ENCODE measurements at places on chromosomes 3 and 15.

DNA sequence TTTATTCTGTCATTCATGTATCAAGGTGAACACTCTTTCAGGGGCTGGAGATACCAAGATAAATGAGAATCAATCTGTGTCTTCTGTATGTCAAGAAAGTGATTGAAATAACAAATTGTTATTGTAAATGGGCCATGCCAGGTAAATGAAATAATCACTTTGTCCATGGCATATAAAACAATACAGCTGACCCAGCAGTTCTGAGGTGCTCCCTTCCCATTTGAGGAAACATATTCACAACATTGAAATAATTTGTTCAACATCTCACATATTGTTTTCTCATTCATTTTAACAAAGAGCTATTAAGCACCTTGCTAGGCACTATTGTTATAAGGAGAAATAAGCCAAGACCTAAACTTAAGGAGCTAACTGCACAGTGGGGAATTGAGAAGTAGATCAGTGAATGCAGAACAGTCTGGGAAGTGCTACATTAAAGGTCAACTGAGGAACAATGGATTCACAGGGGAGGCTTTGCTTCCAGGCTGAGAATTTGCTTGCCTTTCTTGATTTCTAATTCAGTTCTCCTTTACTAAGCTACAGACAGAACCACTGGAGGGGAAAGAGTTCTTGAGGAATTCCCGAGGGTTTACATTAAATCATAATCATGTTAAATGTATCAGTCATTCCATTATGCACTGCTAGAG lies 806.3 kb upstream of the ARPP21 start:
- no peak for DNase-seq

DNA sequence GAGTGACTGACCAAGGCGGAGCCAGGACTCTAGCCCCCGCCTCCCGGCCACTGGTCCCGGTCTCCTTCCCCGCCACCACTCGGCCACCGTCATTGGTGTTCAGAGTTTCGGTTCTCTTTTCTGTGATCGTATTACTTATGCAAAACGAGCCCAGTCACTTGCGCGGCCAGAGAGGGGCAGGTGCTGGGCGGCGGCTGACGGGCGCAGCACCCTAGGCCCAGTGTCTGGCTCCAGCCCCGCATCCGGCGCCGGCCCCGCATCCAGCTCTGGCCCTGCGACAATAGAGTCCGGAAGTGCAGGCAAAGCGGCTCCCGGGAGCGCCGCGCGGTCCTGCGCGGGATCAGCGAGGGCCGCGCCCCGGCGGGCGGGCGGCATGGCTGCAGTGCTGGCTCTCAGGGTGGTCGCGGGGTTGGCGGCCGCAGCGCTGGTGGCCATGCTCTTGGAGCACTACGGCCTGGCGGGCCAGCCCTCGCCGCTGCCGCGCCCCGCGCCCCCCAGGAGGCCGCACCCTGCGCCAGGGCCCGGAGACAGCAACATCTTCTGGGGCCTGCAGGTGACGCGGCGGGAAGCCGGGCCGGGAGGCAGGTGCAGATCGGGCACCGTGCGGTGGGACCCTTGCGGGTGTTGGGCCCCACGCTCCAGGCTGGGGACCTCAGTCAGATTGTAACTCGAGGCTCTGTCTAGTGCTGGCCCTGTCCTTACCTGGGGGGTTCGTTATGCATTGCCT lies at the start of gene TMEM62:
TSS of gene TMEM62 (plus strand) at position 157 of the 727 bp plus-strand sequence. CDS start at position 374, 217 bp downstream.
- DNase-seq = peak; percentile 37

GRCh38 chr3:69178838-69179739 lies 56.7 kb upstream of the LMOD3 start:
- DNase-seq = no peak

DNA sequence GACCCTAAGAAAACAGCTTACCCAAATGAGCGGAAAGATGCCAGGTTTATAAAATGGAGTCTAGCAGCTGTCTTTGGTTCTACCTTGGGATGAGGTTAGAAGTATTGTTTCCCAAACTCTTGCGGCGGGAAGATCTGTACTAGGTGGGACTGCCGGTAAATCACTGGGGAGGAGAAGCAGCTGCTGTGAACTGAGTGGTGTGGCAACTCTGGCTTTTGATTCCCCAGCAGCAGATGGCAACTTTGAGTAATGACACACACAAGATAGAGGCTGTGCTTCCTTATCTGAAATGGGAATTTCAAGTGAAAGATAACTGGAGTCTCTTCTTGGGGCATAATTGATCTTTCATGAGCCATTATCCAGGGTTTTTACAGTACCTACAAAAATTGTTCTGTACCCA lies 184.9 kb downstream of the ATG7 start:
- DNase-seq = no peak

DNA sequence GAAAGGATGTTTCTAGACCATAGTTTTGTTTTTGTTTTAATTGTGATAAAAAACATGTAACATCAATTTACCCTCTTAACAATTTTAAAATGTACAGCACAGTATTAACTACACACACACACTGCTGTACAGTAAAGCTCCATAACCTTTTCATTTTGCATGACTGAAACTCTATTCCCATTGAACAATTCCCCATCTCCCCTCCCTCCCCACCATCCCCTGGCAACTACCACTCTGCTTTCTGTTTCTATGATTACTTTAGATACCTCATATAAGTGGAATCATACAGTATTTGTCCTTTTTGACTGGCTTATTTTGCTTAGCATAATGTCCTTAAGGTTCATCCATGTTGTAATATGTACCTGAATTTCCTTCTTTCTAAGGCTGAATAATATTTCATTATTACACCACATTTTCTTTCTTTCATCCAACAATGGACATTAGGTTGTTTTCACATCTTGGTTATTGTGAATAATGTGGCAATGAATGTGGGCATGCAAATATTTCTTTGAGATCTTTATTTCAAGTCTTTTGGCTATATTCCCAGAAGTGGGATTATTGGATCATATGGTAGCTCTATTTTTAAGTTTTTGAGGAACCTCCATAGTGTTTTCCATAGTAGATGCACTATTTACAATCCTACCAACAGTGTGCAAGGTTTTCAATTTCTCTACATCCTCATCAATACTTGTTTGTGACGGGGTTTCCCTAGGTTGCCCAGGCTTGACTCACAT lies 10.7 kb downstream of the CHST14 start:
- DNase-seq = no peak

- DNase-seq = no peak
Observed at GRCh38 chr15:45441686-45442085, 63.3 kb upstream of the GATM start.

GRCh38 chr3:1442271-1442670 lies 349.4 kb downstream of the CNTN6 start:
- no peak for DNase-seq

GRCh38 chr3:27677565-27677964 lies 44.6 kb downstream of the EOMES start:
- no peak for DNase-seq

GRCh38 chr15:22253676-22254408 lies 173.5 kb downstream of the OR4M2 start:
- no peak for DNase-seq

All from activated T-helper 9 cell treated with anti-CD3 and anti-CD28 coated beads, Interleukin-2, amount 50 U/mL, for 16 hours (primary cell).